Brain microvascular endothelial cell (primary cell): ENCODE measurements at places on chromosomes 6 and 20.

GRCh38 chr6:126176282-126176681, 163.6 kb upstream of the CENPW start:
- DNase-seq: peak; percentile 35

- DNase-seq: no peak
Measured at GRCh38 chr20:44584162-44584561, 1.8 kb downstream of the PKIG start.

GRCh38 chr6:53310771-53311585, 37.8 kb downstream of the ELOVL5 start:
- DNase-seq: no peak

- DNase-seq: no peak
Measured at GRCh38 chr6:41332842-41333736, 2.3 kb upstream of the NCR2 start.

DNA sequence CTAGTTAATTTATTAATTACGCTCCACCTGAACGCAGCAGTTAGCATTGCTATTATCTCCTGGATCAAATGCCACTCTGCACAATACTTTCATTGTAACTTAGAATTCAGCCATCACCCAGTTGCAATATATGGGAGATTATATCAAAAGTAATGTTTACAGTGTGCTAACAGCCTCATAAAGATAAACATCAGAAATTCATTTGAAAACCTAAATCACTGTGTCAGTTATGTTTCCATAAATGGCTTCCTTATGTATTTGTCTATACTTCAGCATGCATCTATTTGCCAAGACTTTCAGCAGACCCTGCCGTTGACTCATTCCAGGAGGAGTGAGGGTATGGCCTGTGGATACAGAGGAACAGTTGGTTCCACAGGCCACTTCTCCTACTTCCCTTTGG, 300.1 kb downstream of the TFAP2B start:
- DNase-seq: no peak

- DNase-seq: peak; percentile 77
Measured at GRCh38 chr20:23228912-23229311, 121.7 kb upstream of the NXT1 start.

- DNase-seq: no peak
Measured at GRCh38 chr20:25204550-25205276, 9.2 kb downstream of the ENTPD6 start.

DNA sequence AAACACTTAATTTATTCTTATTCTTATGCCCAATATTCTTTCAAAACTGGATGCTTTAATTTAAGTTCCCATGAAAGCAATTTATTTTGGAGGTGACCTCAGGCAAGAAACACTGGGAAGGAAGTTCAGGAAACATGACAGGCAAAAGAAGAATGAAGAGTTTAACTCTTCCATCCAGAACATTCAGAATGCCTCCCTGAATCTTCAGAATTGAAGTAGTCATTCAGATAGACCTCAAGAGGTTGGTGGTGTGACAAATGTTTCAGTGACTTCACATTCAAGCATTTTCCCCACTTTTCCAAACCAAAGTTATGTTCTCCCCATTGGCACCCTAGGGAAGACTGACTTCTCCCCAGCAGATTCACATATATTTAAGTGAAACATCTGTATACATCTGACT, 110.5 kb downstream of the HAO1 start:
- no peak for DNase-seq

DNA sequence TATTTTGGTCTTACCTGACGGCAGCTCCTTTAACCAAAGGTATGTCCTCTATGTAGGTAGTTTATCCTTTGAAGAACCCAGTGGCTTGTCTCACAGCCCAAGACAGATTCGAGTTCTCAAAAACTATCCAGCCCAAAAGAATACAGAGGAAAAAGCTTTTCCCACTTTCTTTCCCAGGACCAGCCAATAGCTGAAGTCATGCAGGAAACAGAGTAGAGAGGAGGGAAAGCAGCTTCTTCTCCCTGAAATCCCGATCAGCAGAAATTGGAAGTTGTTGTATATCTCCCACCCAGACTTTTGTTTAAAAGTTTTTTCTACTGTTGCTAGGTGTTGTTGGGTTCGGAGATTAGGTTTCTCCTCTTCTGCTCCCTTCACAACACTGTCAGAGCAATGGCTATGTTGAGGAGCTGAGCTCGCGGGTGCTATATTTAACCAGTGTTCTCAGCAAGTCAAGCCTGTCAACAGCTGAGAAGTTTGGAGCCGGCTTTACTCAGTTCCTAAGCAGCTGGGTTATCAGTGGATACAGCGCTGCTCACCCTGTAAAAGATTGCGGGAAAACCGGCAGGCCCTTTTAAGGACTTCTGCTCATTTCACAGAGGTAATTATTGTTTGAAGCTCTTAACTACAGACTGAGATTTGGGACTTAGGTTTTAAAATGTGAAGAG, at the start of gene FILIP1:
Gene FILIP1 (minus strand): TSS at position 401 of the 665 bp plus-strand sequence. CDS start 78,828 bp downstream, outside the sequence.
- peak; percentile 87 for DNase-seq

DNA sequence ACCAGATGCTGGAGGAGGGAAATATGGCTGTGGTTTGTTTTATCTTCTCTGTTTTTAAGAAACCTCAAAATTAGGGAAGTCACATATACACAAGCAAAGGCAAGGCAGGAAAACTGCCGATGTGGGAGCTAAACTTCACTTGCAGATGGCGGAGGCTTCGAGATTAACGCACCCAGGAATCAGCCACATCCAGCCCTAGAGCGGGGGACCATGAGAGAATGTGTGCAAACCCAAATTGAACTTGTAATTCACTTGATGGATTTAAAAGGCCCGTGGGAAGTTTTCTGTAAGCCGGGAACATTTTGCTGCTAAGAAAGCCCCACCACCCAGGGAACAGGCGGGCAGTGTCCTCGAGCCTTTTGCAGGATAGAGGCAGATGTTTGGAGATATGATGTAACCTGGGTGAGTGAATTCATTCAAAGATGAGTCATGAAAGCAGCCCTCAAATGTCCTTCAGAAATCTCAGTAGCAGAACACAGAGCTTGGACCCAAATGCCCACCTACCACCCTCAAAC, 39.9 kb downstream of the PREX1 start:
- DNase-seq: peak; percentile 65

- peak; percentile 59 for DNase-seq
Measured at GRCh38 chr20:35463455-35464300, 8.3 kb downstream of the CEP250 start.

GRCh38 chr20:1295276-1295930, 29.3 kb downstream of the SNPH start:
- DNase-seq: no peak

GRCh38 chr6:109381061-109381746, 1.1 kb downstream of the CD164 start:
- DNase-seq: no peak

GRCh38 chr20:51800060-51800871, 2.1 kb downstream of the SALL4 start:
- no peak for DNase-seq

DNA sequence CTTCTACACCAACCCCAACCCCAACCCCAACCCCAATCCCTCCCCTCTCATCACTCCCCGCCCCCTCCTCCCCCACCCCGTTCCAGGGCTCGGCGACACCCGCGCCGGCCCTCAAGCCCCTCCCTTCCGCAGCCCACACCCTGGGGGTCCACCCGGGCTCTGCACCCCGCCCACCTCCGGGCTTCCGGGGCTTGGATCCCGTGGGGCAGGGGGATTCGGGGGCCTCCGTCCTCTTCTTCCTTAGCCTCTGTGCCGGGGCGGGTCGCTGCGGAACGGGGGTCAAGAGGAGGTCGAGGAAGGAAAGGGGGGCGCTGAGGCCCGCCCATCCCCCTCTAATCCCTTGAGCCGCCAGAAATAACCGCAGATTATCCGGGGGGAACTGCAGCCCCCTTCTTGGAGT, 690 bp downstream of the TULP1 start:
- DNase-seq: no peak

- no peak for DNase-seq
Measured at GRCh38 chr6:56715741-56716140, 73.1 kb upstream of the DST start.

GRCh38 chr20:38221119-38221589, 39.4 kb downstream of the KIAA1755 start:
- DNase-seq: no peak

DNA sequence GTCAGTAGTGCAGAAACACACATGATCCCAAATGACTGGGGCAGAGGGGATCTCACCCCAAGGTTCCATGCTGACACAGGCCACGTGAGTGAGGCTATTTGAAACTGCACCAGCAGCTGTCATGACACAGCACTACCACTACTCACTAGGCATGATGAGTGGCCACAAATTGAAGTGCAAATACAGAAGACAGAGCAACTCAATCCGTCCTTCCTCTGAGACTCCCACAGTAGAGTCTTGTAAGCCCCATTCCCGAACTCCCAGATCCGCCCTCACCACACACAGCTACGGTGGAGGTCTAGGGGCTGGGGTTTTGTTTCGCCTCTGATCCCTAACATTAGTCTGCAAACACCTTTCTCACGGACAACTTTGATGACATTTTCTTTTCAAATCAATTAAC, 113.3 kb upstream of the NUP153 start:
- DNase-seq: no peak

DNA sequence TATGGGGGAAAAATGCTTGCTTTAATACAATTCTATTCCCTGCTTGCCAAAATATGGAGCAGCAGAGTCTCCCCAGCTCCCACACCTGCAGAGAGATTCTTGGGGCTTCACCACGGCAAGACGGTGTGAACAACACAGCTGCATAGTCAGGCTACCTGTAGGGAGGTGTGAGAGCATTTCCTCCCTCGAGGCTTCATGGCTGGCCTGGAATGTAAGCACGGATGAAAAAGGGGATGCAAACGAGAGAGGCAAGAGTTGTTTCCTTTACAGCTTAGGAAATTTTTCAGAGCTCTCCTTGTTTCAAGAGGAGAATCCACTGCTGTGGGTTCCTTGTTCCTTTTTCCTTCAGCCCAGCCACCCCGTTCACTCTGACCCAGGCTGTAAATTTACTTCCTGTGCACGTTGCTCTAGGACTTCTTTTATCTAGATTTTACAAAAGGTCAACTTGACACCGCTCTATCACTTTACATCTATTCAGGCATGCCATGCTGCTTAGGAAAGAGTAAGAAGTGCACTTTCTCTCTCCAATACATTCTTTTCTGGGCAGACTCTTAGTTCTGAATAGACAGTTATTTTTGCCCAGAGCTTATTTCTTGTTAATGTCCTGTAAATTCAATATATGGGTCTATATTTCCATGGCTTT, 197.1 kb downstream of the KHDC1L start:
- DNase-seq: no peak

DNA sequence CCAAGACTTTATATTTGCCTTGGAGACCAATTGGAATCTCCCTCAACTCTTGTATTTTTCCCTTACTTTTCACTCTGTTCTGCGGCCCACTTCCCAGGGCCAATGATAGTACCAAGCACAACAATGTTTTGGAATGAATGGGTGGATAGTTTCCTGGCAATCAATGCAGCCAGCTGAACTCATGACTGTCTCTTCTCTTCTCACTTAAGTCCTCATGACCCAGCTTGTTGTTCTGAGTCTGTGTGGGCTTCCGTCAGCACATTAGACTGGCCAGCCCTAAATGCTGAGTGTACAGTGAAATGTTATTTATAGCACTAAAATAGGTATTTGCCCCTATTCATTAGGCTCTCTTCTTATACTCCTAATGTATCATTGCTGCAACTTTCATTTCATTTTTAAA, 5.6 kb upstream of the MBOAT1 start:
- DNase-seq: no peak

GRCh38 chr6:104799134-104799657, 60.5 kb downstream of the HACE1 start:
- no peak for DNase-seq

DNA sequence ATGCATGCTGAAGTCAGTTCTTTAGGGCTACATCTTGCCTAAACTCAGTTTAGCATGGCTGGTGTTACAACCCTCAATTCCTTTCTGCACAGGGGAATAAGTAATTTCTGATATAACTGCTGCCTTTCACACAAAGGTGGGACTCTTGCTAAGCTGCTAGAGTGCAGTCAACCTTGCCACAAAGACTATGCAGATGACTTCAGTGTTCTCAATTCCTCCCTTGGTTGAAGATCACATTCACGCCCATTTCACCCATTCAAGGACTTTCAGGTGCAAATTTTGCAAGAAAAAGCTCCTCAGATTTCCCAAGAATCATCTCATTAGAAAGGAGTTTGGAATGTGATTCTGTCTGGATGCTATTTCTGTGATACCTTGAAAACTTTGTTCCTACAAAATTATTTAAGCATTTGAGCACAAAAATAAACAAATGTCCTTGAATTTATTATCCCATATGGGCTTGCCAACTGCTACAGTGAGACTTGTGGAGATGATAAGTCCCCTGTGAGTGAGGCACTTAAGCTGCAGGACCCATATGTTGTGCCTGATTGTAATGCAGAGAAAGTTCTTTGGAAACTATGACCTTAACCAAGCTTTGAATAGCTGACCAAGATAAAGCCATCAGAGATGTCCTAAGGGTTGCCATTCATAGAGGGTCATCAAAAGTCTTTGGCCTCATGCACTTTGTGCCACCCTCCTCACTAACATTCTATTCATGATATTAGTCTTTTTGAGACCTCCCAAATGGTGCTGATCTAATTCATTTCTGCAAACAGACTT, 111.8 kb downstream of the PLCB4 start:
- no peak for DNase-seq

DNA sequence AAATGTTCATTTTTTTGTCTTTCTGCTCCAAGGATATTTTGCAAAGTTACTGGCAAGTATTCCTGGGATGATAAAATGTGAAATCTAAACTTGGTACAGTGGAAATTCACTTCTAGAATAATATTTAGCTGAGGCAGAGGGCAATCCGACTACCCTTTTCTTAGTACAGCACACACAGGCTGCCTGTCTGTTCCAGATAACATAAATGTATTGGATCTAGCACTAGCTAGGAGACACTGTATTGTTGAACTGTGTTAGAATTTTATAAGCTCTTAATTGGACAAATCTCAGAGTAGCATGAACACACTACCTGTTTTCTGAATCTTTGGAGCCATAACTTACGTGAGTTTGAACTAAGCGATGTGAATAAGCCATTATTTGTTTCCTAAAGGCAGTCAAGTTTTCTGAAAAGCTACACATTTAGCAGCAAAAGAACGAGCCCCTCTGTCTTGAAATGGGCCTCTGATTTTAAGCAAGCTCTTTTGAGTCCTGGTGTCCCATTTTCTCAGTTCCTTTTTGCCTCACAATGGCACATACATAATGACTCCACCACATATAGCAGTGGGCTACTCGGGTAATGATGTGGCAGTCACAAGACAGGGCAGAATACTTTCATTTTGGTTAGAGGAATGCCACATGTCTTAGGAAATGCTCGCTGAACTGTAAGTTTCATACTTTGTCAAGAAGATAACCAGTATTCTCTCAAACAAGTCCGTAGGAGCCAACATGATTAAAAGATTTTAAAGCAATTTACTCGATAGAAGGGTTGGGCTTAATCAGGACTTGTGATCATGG, 116.5 kb upstream of the ESR1 start:
- DNase-seq: no peak
